Cortex of kidney (tissue), 1 donor: ENCODE measurements at places on chromosomes 6 and 20.

DNA sequence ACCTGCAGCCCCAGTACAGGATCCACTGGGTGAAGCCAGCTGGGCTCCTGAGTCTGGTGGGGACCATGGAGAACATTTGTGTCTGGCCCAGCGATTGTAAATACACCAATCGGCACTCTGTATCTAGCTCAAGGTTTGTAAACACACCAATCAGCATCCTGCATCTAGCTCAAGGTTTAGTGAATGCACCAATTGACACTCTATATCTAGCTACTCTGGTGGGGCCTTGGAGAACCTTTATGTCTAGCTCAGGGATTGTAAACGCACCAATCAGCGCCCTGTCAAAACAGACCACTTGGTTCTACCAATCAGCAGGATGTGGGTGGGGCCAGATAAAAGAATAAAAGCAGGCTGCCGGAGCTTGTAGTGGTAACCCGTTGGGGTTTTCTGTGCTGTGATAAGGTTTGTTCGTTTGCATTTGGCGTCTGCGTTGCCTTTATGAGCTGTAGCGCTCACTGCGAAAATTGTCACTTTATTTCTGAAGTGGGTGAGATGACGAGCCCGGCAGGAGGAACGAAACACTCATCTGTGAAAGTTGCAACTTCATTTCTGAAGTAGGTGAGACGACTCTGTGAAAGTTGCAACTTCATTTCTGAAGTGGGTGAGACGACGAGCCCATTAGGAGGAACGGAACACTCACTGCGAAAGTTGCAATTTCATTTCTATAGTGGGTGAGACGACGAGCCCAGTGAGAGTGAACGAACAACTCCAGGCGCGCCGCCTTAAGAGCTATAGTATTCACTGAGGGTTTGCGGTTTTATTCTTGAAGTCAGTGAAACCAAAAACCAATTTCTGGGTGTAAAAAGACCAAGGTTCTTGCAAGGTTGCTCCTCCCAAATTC is 31.1 kb downstream of the SERPINB6 start:
- DNase-seq, result no peak

GRCh38 chr20:18856873-18857272 is 43.3 kb downstream of the SCP2D1 start:
- DNase-seq, result no peak

DNA sequence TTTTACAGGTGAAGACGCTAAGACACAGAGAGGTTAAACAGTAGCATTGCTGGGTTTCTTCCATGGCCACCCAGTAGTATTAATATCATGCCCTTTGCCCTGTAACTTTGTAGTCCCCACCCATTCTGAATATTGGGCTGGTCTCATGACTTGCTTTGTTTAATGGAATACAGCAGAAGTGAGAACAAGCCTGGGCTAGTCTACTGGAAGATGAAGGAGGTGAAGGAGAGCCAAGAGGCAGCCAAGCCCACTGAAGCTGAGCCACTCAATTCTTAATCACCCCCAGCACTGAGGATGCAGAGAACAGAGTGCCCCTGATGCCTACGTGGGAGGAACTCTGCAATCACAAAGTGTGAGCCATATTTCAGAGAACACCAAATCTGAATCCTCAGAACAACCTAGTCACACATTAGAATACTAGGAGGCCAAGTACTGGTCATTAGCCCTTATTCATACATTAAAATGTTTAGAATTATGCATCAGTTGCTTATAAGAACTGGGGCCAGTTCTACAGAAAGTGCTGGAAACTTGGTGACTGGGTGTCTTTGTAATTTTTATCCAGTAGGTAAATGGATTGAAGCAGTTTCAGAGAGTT is 270.1 kb upstream of the PRND start:
- DNase-seq, result no peak

- no peak for DNase-seq
Measured at GRCh38 chr20:4683261-4683660, 38.4 kb upstream of the PRND start.

DNA sequence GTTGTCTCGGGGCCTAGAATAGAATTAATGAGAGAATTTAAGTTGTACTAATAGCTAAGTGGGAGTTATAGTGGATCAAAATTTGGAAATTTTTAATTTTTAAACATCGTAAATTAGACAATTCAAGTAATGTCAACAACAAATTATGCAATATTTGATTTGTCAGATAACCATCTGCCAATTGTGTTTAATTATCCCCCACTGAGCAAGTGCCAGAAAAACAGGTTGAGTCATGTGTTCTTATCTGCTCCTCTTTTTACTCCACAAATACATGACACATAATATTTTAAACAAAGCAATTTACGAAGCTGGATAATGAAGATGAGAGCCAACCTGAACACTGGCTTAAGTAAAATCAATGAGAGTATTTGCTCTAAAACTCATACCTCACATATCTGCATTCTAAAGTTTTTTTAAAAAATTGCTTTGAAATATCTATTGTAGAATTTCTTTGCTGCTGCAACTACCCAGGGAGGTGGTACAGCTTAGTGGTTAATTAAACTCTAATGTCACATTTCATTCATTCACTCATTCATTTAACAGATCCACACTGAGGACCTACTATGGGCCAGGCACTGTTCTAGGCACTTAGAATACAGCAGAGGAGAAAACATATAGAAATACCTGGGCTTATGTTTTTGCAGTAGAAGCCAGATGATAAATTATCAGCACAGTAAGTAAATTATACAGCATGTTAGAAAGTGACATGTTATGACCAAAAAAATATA is 57.1 kb upstream of the MAP7 start:
- DNase-seq, result no peak
